ENCODE measurements at places on chromosomes 1 and 21.

GRCh38 chr1:156276532-156276931 is 6.1 kb downstream of the SMG5 start:
- no peak for DNase-seq

GRCh38 chr21:29301691-29302090 is 3.0 kb downstream of the BACH1 start:
- no peak for DNase-seq

DNA sequence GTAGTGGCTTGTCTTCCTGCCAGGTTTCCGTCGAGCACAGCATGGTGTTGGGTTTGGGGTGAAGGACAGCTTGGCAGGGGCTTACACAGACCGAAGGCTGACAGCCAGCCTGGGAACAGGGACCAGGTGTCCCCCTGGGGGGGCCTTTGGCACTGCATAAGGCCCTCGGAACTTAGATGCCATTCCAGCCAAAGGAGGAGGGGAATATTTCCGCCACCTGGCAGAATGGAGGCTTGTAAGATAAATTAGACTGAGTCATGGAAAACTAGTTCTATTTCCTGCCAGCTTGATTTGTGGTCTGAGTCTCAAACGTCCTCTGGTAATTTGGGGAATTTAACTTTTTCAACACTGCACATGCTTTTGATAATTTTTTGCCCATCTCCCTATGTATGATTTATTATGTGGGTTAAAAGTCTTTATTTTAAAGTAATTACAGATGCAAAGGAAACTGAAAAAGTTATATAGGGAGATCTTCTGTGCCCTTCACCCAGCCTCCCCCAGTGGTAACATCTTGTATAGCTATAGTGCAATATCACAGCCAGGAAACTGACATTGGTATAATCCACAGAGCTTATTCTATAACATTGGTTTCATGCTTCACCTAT is 11.5 kb upstream of the TMEM51 start:
- no peak for DNase-seq

DNA sequence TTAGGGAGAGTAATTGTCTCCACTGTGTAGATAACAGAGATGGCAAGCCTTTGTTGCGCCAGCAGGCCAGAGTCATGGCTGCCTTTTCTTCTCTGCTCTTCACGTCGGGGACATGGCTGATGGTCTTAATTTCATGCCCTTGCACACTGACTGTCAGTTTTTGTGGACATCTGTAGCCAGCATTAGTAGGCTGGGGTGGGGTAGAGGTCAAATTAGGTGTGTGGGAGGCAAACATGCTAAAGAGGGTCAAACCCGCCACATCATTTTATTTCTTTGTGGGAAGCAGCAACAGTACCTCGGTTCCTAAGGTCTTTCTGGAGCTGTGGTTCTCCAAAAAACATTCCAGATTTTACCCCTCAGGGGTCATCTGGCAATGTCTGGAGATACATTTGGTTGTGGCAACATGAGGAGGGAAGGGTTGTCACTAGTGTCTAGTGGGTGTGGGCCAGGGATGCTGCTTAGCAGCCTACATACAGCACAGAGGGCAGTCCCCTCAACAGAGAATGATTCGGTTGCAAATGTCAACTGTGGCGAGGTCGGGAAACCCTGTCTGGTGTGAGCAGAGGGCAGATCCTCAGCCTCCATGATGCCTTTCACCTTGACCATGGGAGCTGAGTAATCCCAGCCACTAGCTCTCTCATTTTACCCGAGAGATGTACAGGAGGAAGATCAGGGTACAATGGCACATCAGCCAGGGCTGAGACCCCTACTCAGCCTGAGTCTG is 14.7 kb downstream of the RUNX1 start:
- DNase-seq: no peak

DNA sequence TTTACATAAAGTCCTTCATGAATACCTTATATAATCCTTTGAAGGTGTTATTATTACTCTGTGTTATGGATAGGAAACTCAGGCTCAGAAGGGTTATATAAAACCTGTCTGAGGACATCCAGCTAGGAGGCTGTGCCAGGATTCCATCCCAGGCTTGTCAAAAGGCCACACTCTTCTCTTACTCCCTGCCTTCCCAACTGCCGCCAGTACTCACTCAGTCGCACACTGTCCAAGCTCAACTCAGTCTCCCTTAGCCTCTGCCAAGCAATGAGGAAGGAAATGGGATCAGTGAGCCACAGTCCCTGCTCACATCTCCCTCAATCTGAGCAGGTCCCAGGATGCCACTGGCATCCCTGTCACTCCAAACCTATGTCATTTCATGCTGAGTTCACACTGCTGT is 94.4 kb downstream of the NAV1 start:
- no peak for DNase-seq

DNA sequence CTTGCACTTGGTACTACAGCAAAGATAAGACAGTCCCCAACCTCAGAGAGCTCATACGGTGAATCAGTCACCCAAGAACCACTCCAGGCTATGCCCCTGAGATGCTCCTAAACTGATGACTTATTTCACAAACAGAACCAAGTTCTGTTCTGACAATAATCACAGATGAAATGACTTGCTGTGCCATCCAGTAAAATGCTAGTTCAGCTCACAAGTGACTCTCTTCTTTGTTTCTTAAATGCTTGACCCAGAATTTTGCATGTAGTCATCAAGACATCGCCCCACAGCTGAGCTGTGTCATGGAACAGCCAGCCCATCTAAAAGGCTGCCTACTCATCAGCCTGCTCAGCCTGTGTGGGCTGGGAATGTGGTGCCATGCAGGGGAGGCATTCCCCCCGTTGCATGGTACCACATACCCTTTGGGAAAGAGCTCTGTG is 6.1 kb upstream of the SLC19A2 start:
- DNase-seq: no peak

DNA sequence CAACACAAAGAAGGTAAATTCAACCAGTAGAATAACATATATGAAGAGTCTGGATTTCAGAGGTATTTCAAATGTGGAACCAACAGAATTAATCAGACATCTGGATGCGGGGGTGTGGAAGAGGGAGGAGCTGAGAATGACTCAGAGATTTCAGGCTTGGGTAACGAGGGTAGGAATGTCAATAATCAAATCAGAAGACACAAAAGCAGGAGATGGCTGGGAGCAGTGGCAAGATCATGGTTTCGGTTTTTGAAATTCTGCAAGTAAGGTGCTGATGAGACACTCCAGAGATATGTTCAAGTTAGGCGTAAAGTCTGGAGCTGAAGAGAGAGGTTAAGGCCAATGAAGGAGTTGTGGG is 64.0 kb downstream of the PLPPR5 start:
- DNase-seq: no peak

- no peak for DNase-seq
Measured at GRCh38 chr1:159821171-159821867, 5.4 kb upstream of the SLAMF8 start.

GRCh38 chr1:43858324-43858723 is 75.3 kb upstream of the ARTN start:
- no peak for DNase-seq

DNA sequence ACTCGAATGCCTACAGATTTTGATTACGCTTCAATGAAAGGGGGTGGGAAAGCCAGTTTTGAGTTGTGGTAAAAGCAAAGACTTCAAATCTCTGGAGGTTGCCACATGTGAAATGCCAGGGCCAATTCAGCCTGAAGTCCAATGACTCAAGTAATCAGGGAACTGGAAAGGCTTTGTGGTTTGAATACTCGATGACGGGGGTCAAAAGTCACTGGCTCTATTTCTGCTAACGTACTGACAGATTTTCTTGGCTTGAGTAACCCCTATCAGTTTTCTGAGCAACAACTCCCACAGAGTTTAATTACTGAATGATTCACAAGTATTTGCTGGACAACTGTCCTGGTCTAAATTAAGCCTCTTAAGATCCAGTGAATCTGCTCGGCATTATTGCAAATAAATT is 152.2 kb downstream of the SIPA1L2 start:
- DNase-seq: no peak

- DNase-seq: no peak
Measured at GRCh38 chr21:45363921-45364467, 41.0 kb upstream of the COL18A1 start.

DNA sequence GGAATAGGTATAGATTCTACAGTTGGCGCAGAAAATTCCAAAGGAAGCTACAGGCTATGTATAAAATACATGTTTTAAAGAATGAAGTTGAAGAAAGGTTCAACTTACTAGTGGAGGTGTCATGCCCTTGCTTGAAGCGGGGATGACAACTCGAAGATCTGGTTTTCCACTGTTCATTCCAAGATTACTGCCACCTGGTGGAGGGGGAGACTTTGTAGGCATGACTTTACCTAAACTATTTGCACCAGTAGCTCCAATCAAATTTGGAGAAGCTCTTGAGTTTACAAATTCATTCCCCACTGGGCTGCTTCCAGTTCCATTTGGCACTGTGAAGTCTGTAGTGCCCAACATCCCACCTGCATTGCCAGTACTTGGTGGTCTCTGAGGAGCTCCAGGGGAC is 81.7 kb downstream of the AXDND1 start:
- DNase-seq: no peak

- DNase-seq: no peak
Measured at GRCh38 chr1:5331101-5331500, 661.1 kb downstream of the NPHP4 start.

- no peak for DNase-seq
Measured at GRCh38 chr1:216700779-216701178, 22.4 kb downstream of the ESRRG start.

DNA sequence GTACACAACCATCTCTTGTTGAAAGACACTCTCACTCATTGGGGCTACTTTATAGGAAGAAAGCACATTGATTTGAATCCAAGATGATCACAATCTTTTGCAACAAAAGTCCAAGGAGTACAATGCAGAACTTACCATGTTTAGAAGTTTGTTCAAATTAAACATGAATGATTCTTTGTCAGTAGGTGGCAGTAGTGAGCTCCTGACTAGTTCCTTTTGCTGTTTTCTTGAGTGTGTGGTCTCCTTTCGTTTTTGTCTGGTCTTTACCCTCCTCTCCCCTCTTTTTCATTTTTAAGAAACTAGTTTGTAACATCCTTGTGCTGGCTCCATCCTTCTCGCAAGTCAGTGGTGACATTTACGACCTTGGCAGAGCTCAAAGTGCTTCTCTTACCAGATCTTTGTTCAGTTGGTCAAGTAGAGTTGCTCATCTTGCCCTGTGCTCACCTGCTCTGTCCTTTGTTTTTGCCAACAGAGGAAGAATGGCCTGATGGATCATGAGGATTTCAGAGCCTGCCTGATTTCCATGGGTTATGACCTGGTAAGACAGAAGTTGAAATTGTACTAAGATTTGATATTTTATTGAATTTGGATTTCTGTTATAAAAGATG is 35.7 kb upstream of the MTR start:
- no peak for DNase-seq

DNA sequence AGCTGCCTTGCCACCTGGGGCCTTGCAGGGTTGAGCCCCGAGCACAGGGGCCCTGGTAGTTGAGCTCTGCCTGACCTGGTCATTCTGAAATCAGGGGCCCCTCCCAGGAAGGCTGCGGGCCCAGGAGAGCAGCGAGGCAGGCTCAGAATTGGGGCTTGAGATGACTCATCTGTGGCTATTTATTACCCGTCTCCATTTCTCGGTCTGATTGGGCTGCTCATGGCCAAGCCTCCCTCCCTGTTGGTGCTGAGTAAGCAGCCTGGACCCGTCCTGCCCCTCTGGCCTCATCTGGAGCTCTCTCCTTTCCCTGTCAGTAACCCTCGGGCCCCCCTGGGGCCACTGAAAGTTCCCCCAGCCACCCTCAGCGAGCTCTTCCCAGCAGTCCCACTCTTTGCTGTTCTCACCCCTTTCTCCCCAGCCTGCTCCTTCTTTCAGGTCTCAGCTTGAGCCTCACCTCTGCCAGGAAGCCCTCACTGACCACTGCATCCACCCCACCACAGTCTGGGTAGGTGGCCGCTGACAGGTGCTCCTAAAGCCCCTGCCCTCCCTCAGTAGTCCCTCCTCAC is 11.0 kb upstream of the TNFRSF8 start:
- DNase-seq: no peak

DNA sequence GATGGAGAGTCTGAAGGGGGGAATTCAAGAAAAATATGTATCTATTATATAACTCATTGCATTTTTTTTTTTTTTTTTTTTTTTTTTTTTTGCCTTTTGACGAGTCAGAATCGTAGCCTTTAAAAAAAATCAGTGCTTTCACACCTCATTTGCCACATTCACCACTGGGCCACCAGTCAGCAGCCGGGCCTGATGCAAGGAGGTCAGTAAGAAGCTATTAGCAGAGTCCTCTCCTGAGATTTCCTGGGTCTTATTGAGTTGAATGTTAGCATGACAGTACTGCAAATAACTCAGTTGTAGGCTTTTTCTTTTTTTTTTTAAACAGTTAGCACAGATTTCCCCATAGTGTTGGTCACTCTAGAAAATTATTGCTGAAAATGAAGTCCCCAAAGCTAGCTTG is 139.8 kb downstream of the SPATA17 start:
- no peak for DNase-seq

DNA sequence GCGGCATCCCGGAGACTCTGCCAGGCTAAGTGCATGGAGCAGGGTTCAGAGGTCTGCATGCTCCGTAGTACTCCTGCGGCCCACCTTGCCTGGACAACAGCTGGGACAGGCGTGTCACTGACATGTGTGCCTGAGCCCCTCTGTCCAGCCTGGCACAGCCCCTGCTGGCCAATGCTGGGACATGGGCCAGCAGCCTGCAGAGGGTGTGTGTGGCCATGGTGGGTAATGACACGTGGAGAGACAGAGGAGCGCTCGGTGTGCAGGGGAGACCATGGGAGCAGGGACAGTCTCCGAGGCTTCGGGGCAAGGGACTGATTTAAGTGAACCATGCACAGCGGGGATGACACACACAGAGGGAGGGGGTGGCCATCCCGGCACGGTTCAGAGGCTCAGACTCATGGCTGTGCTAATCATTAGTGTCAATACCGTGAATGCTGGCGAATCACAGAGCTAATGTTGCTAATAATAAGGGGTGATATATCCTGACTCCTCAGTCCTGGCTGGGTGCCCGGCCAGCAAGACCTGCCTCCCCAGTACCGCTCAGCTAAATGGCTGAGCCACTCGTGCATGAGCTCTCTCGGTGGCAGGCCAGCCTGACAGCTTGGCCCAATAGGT is 41.5 kb downstream of the IGSF21 start:
- no peak for DNase-seq

- DNase-seq: no peak
Measured at GRCh38 chr1:47934243-47934805, 62.9 kb downstream of the TRABD2B start.

DNA sequence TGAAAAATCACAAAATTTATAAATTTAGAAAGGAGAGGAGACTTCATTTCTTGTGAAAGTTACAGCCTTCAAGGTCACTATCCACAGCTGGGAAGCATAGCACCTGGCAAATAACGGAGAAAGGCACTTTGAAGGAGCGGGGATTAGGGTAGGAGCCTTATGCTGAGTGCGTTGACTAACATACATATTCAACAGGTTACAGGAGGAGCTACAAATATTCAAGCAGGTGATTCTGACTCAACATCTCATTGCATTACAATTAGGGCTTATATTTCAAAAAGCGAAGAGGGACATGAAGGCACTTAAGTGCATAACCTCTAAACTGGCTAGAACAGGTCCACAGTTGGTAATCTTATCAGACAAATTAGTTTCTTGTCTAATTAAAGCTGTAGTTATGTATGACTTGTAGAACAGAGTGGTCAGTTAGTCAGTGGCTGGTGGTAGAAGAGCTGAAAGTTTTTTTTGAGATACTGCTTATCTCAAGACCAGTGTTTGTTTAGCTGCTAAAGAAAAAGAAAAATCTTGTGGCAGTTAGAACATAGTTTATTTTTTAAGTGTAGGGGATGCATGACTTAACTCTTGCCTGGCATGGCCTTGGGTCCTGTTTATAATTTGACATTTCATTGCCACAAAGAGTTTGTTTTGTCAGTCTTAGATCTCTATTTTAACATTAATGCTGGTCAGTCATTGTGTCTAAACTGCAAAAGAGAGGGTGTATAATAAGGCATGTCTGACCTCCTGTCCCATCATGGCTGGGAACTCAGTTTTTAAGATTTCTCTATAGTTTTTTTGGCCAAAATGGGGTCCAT is 311.5 kb downstream of the DUSP10 start:
- no peak for DNase-seq

All from stimulated activated CD4-positive, alpha-beta T cell treated with anti-CD3 and anti-CD28 coated beads, Interleukin-1b, Interleukin-23, amount 100 ng/mL, for 1 hour (primary cell).